Hepatic stellate cell (primary cell): ENCODE measurements at places on chromosomes 1 and 21.
A peak's percentile ranks its signal among the peaks of the same experiment; 100 is the strongest.

GRCh38 chr1:59156526-59157199, 140.2 kb upstream of the FGGY start:
- no peak for DNase-seq

DNA sequence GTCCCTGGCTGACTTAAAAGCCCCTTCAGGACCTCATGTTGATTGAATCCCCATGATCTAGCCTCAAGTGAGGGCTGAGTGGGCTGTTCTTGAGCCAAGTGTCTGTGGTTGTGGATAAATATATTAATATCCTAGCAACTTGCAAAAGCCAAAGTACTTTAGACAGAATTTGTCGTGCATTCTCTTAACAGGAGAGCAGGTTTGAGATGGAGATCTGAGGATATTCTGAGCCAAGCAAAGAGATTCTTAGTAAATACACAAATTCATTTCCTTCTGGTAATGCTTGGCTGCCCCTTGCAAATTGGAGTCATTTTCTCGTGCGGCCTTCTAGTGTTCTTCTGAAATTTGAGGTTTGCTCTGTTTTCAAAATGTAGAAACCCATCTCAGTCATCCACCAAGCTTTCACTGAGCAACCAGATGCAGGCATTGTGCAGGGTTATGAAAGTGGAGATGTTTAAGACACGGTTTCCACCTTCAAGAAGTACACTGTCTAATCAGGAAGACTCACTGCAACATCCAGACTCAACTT, 242.1 kb upstream of the JUN start:
- DNase-seq: no peak

DNA sequence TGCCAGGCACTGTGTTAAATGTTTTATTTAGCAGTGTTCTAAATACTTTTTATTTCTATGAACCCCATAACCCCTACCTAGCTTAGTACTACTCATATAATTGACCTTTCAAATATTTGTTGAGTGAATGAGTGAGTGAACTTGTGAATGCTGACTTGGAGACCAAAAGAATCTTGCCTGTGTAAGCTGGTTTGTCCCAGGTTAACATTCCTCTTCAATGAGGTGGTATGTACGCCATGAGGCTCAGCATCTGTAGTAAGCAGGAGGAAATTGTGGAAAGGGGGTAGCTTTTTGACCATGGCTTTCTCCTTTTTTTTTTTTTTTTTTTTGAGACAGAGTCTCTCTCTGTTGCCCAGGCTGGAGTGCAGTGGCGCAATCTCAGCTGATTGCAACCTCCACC, 14.6 kb downstream of the MED18 start:
- peak; percentile 47 for DNase-seq

DNA sequence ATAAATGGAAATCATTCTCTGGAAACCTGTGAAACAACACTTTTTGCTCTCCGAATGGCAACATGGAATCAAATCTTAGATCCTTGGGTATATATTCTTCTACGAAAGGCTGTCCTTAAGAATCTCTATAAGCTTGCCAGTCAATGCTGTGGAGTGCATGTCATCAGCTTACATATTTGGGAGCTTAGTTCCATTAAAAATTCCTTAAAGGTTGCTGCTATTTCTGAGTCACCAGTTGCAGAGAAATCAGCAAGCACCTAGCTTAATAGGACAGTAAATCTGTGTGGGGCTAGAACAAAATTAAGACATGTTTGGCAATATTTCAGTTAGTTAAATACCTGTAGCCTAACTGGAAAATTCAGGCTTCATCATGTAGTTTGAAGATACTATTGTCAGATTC, 45.7 kb downstream of the PTGFR start:
- DNase-seq: no peak

GRCh38 chr1:44962729-44963128, 23.7 kb downstream of the EIF2B3 start:
- DNase-seq: no peak

- no peak for DNase-seq
Observed at GRCh38 chr1:53348486-53349368, 20.9 kb upstream of the LRP8 start.

GRCh38 chr1:227958617-227959324, 11.0 kb upstream of the WNT9A start:
- no peak for DNase-seq

- DNase-seq: no peak
Observed at GRCh38 chr1:243725846-243726245, 124.2 kb downstream of the AKT3 start.

DNA sequence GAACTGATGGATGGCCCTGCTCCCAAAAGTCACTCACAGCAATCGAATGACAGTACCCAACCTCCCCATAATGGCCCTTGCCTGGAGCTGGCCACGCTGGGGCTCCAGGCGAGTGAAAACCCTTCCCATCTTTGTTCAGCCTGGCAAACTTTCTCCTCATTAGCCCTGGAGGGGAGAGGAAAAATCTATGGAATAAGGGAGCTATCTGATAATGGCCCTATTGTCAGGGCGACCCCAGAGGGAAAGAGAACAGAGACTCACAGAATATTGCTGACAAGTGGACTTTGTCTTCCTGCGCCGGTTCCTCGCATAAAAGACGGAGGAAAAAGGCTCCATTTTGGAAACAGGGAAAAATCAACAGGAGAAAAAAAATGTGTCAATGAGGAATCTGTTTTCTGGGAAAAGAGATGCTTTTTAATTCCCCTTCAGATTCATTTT, 13.0 kb upstream of the ARHGEF16 start:
- DNase-seq: no peak
